Activated T-cell treated with anti-CD3 and anti-CD28 coated beads for 24 hours (primary cell): ENCODE measurements at places on chromosomes 1 and 21.

DNA sequence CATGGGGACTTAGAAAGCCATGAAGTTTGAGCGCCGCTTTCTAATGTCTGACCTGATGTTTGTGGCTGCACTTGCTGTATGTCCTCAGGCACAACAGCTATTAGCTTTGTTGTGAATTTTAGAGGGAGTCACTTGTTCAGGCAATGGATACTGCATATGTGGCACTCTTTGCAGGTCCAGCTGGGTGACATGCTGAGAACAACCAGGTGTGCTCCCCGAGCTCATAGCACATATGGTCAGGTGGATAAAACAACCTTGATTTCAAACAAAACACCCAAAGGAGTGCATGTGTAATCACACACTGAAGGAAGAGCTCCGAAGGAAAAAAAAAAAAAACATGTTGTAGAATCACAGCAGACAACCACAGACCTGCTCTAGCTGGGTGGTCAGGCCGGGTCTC is 178.6 kb downstream of the BACH1 start:
- no peak for DNase-seq

- no peak for DNase-seq
These were observed 45.2 kb upstream of the PCP4 start for GRCh38 chr21:39822042-39822441.

DNA sequence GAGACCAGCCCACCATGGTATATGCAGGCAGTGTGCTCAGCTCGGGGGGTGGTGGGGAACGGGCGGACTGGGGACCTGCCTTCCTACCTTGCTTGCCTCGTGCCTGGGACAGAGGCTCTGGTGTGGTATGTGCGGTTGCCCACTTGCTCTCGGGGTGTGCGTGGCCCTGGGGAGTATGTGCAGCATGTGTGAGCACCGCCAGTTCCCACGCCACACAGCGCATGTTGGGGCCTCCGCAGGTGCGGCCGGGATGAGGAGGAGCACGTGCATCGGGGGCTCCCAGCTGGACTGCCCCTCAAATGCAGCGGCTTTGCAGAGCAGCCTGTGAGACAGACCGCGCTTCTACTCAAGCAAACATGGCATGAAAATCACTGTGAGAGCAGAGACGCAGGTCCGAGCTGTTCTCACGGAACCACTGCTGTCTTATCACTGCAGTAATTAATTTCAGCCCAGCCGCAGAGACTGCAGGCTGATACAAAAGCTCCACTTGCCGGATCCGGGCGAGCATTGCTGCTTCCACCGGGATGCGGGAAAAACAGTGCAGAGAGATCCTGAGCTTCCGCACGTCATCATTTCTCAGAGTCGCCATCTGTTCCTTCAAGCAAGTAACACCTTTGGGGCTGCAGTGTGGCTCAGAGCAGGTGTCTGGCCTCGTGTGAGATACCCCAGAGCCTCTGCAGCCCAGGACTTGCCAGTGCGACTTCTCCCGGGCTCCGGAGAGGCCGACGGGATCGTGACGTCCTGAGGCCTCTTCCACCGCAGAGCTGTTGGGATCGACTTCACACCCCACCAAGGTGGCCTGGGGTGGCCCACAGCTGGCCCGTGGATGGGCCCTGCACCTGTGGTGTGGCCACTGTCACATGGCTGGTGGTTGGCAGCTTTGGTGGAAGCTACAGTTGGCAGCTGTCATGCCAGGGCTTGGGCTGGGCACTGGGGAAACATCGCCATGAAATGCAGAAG is 92.6 kb upstream of the ACTRT2 start:
- DNase-seq = no peak

DNA sequence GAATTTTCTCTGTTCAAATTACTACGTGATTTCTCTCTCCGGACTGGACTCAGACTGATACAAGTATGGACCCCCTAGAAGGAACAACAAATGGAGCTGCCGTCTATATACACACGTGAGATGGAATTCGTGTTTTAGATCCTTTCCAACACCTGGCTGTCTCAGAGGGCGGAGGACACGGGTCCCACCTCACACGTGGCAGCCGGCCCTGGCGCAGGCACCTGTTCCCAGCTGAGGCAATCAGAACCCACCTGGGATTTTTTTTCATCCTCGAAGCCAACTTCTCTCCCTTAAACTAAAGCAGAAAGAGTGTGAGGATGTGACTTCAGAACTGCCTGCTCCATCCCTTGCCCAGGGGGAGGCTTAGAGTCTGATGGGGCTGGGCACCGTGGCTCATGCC is 34.1 kb upstream of the SCCPDH start:
- no peak for DNase-seq

DNA sequence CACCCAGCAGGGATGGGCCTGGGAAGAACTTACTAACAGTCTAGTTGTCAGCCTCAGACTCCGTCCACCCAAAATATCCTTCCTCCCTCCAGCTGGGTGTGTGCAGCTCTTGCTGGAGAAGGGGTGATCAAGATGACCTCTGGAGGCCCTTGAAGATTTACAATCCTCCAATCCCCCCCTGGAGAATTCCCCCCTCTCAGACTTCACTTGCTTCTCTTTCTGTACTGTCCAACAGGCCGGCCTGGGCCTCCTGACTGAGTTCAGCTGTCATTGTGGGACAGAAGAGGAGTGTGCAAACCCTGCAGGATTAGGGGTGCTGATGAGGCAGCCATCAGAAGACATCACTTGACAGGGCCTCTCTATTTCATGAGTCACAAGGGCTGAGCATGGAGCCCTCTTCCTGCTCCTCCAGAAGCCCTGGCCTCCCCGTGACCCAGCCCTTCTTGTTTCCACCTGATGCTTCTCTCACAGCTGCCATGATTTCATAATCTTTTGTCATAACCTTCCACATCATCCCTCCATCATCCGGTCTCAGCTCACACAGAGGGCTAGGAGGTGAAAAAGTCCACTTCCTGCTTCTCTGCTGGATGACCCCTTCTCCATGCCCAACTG is 17.5 kb upstream of the IGFN1 start:
- DNase-seq = no peak
